ENCODE measurements at places on chromosomes 3 and 15.

- DNase-seq, result no peak
Observed at GRCh38 chr3:66465587-66465986, 35.2 kb downstream of the LRIG1 start.

- no peak for DNase-seq
Observed at GRCh38 chr3:35966629-35967464, 327.5 kb downstream of the ARPP21 start.

GRCh38 chr15:77563623-77564156, 69.0 kb downstream of the LINGO1 start:
- no peak for DNase-seq

DNA sequence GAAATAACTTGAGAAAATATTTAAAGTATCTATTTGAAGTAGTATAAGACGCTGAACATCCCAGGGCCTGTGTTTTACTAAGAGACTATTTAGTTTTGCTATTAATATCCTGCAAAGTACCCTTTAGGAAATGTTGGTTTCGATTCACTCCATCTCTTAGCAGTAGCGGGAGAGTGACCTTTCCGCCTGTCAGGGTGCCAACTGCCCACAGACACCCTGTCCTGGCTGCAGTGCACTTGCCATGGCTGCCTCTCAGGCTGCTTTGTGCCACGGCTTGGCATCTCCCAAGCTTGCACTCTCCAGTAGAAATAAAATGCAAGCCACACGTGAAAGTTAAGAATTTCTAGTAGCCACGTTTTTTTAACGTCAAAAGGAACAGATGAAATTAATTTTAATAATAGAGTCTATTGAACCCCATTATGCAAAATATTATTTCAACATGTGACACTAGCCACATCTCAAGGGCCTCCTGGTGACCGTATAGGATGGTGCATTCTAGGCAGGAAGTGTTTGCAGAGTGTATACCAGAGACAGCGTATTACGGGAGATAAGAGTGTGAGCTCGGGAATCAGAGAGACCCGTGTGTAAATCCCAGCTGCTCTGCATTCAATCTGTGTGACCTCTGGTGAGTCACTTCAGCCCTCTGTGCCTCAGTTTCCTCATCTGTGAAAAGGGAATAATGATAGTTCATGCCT, 19.8 kb downstream of the ADAMTS9 start:
- DNase-seq, result no peak

DNA sequence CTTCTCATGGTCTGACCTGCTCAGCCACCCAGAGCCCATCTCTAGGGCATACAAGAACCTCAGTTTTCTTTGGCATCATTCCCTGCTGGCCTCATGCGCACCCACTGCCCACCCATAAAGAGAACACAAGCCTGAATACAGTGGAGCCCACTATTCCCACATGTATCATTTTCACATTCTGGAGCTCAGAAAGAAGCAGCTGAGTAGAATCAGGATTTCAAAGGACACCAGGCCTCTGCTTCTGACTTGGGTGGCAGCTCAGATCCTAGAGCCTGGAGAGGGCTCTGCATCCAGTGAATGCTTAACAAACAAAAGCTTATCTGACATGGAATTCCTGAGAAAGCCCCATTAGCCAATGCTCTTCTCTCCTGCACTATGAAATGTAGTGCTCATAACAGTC, 34.7 kb downstream of the RBP2 start:
- no peak for DNase-seq

GRCh38 chr3:27354161-27354560, 15.0 kb downstream of the NEK10 start:
- no peak for DNase-seq

- DNase-seq, result no peak
Observed at GRCh38 chr3:32454111-32454510, 48.5 kb downstream of the CMTM6 start.

DNA sequence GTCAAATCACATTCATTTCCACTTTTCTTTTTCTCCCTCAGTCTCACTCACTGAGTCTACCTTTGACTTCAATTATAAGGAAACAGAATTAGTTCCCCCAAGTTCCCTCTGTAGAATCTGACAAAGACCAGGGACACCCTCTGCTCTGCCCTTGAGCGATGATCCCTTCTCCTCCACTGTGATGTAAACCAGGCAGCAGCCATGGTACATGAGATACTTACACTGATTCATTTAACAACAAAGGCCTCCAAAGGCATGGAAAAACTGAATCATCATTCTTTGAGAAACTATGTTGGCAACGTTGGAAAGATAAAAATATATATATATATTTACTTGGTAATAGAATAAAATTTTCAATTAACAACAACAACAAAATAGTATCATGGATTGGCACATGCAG, 84.1 kb downstream of the P3H2 start:
- DNase-seq, result no peak

DNA sequence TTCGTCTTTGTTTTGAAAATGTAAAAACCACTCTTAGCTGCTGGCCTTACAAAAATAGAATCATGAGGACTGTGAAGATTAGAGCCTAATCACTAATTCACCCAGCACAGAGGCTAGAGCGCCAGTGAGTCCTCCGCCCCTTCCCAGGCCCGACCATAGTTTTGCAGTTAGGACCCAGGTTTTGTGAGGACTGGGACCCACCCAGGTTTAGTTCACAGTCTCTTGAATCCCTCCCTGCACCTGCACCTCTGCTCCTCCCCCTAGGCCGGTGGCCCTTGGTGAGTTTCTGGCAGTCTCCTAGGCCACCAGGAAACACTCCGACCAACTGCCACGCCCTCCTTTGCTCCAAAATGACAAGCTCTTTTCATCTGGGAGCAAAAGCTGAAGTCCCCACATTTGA, 136.0 kb upstream of the CCDC54 start:
- DNase-seq, result peak; percentile 55

DNA sequence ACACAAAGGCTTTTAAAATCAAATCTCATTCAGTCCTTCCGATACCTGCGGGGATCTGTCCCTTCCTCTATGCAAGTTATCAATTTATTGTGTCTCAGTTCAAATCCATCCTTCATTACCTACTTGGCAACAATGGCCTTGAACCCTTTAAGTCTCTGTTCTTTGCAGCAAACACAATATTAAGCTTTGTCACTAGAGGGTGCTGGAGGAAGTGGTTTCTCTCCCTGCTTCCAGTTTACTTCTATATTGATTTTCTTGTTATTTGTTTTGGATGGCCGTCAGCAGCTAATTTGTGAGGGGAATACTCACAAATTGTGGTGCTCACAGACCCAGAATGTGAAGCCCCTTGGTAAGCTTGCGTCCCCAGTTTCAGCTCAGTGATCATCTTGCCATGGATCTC, 278.3 kb downstream of the FGF12 start:
- peak; percentile 12 for DNase-seq

- DNase-seq, result no peak
Observed at GRCh38 chr15:49082960-49083359, 36.7 kb upstream of the SECISBP2L start.

DNA sequence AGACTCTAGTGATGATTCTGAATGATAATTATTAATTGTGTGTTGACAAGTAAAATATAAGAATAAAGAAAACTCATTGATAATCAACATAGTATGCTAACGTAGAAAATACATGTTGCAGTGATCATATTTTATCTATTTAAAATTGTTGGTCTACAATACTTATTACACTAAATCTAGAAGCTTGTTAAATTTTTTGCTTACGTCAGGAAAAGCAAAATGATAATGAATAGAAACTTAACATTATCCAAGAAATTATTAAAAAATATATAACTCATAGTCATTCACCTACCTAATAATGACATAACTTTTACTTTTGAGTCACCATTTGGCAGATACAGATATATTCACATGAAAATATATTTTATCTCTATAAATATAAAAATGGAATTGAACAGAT, 984.1 kb downstream of the PLOD2 start:
- DNase-seq, result no peak

- no peak for DNase-seq
Observed at GRCh38 chr3:49001155-49001554, 6.0 kb upstream of the WDR6 start.

GRCh38 chr3:56339244-56339643, 129.0 kb downstream of the ERC2 start:
- no peak for DNase-seq

GRCh38 chr3:111764645-111765091, 94.4 kb upstream of the PHLDB2 start:
- DNase-seq, result no peak

DNA sequence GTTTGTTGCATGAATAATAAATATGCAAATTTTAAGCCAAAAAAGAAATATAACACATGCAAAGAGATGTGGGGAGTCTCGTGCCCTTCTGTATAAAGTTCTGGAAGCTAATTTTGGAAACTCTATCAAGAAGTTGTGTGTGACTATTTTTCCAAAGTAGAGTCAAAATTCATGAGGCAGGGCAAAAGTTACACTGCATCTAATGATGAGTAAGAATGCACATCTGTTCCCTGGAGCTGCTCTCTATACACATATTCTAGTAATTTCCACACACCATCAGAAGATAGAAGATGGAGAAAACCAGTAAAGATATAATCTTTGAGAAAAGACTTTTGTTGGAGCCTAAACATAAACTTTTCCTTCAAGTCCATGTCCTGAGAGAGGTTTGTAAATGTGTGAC, 199.6 kb downstream of the FHIT start:
- DNase-seq, result no peak

- no peak for DNase-seq
Observed at GRCh38 chr3:114498539-114499370, 204.9 kb downstream of the TIGIT start.

GRCh38 chr3:172958565-172958964, 182.5 kb downstream of the SPATA16 start:
- no peak for DNase-seq

DNA sequence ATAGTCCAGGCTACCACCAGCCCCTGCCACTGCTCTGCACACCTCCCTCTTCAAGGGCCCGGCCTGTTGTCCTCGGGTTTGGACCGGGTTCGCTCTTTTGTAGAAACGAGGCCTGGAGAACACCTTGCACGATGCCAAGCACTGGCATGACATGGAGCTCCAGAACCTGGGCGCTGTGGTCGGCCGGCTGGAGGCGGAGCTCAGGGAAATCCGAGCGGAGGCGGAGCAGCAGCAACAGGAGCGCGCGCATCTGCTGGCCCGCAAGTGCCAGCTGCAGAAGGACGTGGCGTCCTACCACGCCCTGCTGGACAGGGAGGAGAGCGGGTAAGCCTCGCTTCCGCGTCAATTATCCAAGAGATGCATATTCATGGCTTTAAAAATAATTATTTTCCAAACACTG, 72.4 kb downstream of the BFSP2 start:
- no peak for DNase-seq

DNA sequence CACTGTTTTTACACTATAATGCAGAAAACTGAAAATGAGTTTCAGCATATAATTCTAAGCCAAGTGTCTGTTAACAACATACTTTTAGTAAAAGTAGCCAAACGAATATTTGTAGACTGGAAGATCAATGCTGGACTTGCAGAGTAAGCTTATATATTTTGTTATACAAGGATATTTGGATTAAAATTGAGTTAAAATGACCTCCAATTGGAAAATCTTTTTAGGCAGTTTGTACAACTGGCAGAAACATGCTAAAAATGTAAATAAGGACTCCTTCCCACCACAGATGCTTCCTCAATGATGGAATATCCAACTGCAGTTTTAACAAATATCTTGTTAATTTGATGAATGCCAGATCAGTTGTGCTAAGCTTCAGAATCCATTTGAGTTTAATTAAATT, 25.3 kb downstream of the ZBBX start:
- DNase-seq, result no peak

DNA sequence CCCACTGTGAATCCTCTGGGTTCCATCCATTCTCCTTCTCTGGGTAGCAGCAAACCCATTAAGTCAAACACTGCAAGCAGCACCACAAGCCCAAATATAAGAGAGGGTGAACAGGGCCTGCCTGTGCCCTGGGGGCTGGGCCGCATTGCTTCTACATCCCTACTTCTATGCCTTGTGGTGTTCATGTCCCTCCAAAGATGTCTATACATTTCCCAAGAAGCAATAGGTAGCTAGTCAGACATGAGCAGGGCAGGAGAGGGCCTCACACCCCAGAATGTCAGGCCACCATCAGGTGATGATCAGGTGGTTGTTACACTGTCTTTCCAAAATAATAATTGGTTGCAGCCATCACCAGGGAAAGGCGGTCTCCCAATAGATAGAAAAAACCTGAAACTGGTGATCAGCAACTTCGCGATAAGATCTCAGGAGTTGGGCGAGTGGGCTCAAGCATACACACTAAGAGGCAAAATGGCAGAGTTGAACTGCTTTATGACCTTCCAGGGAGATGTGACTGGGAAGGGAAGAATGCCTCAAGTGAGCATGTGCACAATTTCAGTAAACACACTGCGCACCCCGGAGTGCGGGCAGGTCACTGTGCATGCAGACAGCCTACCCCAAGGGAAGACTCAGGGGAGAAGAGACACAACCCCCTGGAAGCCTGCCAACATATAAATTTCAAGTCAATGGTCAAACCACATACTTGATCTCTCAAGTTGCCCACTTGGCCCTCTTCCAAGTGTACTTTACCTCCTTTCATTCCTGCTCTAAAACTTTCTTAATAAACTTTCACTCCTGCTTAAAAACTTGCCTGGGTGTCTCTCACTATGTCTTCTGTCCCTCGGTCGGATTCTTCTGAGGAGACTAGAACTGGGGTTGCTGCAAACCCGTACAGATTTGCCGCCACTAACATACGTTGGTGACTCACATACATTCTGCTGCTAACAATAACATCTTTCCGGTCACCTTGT, 39.9 kb downstream of the KLF15 start:
- DNase-seq, result no peak

DNA sequence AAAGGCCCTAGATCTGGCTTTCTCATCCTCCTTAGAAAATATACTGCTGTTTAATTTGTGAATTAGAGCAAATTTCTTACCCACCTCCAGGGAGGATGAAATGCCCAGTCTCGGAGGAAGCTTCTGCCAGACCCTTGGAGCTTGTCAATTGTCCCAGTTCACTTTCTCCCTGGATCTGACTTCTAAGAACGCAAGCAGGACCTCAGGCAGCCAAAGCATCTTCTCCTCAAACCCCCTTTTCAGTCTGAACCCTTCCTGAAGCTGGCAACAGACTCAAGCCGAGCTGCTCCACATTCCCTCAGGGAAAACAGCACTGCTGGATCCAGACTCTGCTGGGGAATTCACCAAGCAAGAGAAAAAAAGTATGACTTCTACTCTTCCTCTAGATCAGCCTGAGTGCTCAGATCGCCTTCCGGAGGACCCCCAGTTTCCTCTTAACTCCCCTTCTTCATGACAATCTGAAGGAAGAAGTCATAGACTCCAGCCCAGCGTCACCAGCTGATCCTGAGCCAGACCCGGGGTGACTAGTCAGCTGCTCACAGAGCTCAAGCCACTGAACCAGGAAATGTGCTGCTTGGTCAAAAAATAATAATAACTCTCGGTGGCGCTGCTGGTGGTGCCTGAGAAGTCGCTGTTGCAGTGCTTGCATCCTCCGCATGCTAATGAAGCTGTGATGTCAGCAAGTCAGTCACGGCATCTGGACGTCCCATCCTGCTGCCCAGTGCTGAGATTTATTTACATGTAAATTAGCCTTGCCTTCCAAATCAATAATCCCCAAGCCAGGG, at the start of gene PRICKLE2:
TSS of gene PRICKLE2 (minus strand) at position 641 of the 785 bp plus-strand sequence. CDS start 26,539 bp downstream, outside the sequence.
- no peak for DNase-seq

- DNase-seq, result peak; percentile 69
Observed at GRCh38 chr3:58356054-58356453, 23.4 kb downstream of the PXK start.
